HT1080 (cell line): ENCODE measurements at places on chromosomes 5 and 9. TPM values are rescaled to one million over a fixed set of nuclear protein-coding genes. Genes with fewer than 3 reads are reported as not detected.
A peak's percentile ranks its signal among the peaks of the same experiment; 100 is the strongest.

LAMC3 gene
- 0.13 and 0.29 TPM in 2 replicates for total RNA-seq

IL4 gene
- not detected in 2 replicates for total RNA-seq

ZFP2 gene
- total RNA-seq, result not detected in 2 replicates

ERP44 gene
- total RNA-seq, result 12.1 and 17.4 TPM in 2 replicates

NUDT2 gene
- 14.1 and 23.5 TPM in 2 replicates for total RNA-seq

PCSK5 gene
- total RNA-seq, result 2.1 and 2.3 TPM in 2 replicates

C5orf58 gene
- total RNA-seq, result 2.4 and 7.7 TPM in 2 replicates

NR2F1 gene
- 3.5 and 7.2 TPM in 2 replicates for total RNA-seq

GRCh38 chr5:102886586-102886985 is 131.5 kb downstream of the PAM start:
- DNase-seq, result no peak

- no peak for DNase-seq
These were observed 62.6 kb downstream of the CFAP77 start for GRCh38 chr9:132472599-132472998.

DNA sequence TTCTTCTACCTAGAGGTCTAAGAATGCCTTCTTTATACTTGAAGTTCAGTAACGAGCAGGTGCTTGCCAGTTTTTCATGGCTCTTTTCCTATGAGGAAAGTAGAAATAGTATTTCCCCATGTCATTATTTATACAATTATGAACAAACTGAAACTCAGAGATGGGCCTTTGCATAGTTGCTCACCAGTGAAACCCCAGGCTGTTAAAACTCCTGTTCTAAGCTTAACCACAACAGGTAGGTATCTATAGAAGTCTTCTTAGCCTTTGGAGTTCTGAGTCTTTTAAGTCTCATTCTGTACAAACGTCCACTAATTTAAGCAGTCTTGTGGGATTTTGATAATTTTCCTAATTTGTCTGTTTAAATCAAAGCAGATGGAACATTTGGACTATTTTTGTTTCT is 90.1 kb downstream of the STARD4 start:
- no peak for DNase-seq

DNA sequence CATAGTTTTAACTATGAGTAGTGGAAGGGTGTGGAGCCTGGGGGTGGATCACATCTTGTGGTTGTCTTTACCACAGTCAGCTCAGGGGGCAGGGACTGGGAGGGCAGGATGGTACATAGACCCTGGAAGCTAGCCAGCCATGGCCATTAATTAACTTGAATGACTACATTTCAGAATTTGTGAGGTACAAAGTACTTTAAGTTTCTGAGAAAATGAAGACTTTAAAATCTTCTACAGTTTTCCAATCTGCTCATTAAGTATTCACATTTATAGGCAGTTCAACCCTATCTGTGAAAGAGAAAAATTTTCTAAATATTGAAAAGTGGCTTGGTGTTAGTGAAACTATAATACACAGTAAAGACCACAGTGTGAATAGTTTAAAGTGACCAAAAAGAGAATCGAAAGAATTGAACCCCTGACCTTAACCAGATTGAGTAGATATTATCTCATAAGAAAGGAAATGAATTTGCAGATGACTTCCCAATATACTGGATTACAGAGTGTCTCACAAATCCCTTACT is 234.2 kb upstream of the MEF2C start:
- peak; percentile 41 for DNase-seq

GRCh38 chr9:137978262-137978714 is 100.7 kb downstream of the CACNA1B start:
- no peak for DNase-seq

DNA sequence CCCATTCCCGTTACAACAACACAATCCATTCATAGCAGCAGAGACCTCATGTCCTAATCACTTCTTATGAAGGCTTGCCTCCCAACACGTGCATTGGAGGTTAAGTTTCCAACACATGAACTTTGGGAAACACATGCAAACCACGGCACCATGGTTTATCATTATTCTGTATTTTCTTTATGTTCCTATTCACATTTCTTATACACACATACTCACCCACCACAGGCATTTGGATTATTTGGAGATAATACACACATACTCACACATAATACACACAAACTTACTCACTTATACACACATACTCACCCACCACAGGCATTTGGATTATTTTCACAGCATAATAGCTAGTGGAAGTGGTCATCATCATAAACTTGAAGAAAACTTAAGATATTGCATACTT is 75.6 kb downstream of the C7 start:
- peak; percentile 48 for DNase-seq

GRCh38 chr5:109252731-109253130 is 157.0 kb downstream of the PJA2 start:
- DNase-seq, result no peak

DNA sequence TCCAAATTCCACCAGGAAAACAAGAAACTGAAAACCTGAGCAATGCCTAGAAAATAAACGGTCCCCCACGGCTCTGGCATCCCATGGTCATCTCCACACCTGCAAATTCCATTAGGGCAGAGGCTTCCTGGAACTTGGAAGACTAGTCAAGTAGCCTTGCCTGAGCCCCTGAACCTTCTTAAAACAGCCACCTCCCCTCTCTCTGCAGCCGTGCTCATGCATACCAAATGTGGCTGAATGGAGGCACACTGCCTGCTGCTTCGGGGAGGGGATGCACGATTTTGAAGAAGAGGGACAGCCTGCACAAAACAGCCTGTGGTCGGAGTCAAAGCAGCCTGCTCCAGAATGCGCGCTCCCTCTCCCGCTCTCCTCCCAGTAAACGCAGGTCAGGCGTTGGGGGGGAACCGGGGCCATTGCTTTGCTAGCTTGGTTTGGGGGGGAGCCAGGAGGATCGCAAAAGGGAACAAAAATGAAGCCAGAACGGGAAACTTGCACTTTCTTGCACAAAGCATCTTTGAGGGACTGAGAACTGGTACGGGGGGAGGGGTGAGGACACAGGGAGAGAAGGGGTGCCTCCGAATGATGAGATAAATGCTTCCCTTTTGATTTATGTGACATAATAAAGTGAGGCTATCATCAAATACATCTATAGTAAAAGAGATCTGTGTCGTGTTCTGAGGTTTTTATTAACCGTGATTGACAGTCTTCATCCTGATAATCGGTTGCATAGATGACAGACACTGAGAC is at the start of gene TRPM3:
TRPM3 (minus strand) TSS at position 347 of the 747 bp plus-strand sequence; CDS start at position 80, 267 bp downstream.
- no peak for DNase-seq

GRCh38 chr9:79980432-79980831 is 408.7 kb downstream of the TLE4 start:
- no peak for DNase-seq

GRCh38 chr5:137516251-137516797 is 17.2 kb upstream of the SPOCK1 start:
- no peak for DNase-seq

DNA sequence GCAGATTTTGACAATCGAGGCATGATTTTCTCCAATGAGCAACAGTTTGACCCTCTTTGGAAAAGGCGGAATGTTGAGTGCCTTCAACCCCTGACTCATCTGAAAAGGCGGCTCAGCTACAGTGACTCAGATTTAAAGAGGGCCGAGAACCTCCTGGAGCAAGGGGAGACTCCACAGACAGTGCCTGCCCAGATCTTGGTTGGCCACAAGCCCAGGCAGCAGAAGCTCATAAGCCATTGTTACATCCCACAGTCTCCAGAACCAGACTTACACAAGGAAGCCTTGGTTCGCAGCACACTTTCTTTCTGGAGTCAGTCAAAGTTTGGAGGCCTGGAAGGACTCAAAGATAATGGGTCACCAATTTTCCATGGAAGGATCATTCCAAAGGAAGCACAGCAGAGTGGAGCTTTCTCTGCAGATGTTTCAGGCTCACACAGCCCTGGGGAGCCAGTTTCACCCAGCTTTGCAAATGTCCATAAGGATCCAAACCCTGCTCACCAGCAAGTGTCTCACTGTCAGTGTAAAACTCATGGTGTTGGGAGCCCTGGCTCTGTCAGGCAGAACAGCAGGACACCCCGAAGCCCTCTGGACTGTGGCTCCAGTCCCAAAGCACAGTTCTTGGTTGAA is 13.6 kb downstream of the PTPDC1 start:
- DNase-seq, result peak; percentile 91

GRCh38 chr9:33453286-33453860 is 6.0 kb upstream of the AQP3 start:
- DNase-seq, result no peak

DNA sequence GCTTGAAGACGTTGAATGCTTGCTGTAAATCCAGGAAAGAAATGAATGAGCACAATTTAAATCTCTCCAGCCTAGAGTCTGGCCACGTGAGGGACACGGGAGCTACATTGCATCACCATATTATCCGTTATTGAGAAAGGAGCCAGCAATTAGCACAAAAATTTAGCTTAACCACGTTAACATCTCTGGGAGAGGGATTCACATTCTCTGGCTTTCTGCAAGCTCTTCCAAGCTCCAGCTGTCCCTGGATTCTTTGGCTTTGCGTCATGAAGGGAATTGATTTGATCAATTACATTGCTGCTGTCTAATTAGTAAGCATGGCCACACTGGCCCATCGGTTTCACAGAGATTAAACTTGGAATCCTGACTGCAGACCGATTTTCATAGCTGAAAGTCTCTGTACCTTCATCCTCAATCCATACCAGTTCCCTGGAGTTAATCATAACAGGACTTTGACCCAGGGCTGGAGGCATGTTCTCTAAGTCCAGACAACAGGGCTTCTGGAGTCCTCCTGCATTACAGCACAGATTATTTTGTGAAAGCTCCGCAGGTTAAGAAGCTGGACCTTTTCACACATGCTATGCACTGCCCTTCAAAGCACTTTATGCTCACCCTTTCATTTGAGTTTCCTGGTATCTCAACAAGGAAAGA is 31.6 kb downstream of the ADRA1B start:
- no peak for DNase-seq

GRCh38 chr9:115403753-115404152 is 285.8 kb upstream of the TNC start:
- no peak for DNase-seq

- no peak for DNase-seq
These were observed 18.9 kb downstream of the CAMK2A start for GRCh38 chr5:150270541-150271295.

DNA sequence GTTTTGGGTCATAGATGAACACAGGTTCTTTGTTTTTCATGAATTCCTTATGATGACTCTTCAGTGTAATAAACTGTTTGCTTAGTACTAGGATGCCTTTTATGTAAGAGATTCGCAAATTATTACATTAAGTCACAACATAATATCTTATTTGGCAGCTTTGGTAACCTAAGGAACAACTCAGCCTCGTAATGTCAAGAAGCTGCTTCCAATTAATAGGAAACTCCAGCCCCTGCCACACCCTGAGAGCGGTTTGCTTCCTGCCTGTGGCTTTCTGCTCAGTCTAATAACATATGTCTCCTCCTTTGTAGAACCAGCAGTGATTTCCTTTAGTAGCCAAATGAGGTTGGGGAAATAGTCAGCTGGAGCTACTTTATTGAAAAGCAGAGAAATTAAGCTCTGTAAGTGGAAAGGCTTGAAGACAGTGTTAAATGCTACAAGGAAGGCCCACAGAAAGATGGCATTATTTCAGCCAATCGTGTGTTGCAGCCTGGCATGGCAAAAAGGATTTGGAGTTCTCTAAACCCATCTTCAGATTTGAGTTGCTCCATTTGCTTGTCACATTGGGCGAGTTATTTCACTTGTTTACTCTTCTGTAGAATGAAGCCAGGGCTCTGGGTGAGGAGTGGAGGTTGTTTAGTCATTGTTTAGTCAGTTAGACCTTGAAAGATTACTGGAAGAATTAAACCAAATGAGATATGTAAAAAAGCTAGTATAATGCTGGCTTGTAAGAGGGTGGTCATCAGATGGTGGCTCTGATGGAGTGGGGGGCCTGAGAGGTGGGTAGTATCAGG is 54.1 kb downstream of the MTAP start:
- no peak for DNase-seq

DNA sequence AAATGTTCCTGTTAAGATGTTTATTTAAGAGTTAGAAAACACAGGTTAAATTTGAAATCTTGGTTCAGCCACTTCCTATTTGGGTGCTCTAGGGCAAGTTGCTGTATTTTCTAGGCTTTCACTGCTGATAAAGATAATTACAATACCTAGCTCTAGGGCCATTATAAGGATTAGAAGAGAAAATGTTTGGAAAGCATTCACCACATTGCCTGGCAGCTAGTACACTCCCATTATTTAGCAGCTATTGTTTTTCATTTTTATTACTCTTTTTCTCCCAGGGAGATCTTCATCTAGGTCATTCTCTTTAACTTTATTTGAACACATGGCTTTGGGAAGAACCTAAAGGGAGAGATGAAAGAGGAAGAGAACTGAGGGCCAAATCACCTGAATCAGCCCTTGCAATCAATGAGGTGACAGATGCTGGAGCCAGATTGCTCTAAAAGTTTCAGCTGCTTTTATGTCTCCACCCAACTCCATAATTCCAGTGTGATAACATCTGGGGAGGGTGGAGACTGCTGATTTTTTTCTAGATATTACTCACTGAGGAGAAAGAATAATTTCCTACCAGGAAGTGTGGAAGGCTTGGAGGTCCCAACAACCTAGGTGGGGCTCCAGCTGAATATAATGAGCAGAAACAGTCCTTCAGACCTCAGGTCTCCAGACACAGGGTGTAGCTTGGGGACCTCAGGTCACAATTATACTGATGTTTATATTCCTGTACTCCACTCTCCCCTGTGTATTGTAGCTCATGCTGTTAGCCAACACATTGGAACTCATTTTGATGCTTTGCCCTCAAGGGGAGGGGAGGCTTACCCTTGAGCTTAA is 640.0 kb downstream of the RAB3C start:
- DNase-seq, result no peak

GRCh38 chr5:163915481-163915961 is 410.1 kb downstream of the MAT2B start:
- DNase-seq, result peak; percentile 39

GRCh38 chr5:171975262-171975876 is 31.1 kb downstream of the FBXW11 start:
- no peak for DNase-seq

DNA sequence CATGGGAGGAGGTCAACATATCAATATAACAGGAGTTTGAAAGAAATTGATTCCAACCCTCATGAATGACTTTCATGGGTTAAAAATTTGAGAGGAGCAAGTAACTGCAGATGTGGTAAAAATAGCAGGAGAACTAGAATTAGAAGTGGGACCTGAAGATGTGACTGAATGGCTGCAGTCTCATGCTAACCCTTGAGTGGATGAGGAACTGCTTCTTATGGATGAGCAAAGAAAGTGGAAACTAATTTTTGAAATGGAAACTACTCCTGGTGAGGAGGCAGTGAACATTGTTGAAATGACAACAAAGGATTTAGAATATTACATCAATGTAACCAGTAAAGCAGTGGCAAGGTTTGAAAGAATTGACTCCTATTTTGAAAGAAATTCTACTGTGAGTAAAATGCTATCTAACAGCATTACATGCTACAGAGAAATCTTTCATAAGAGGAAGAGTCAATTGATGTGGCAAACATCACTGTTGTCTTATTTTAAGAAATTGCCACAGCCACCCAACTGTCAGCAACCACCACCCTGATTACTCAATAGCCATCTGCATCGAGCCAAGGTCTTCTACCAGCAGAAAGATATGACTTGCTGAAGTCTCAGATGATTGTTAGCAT is 1683.2 kb downstream of the MAT2B start:
- no peak for DNase-seq
